Daoy (cell line): ENCODE measurements at places on chromosomes 7 and 10. TPM values are rescaled to one million over a fixed set of nuclear protein-coding genes. Genes with fewer than 3 reads are reported as not detected.

- DNase-seq: no peak
Measured at GRCh38 chr7:67725423-67725822, 728.8 kb downstream of the TYW1 start.

Gene C10orf143
- 0.03 and 0.46 TPM in 2 replicates for total RNA-seq

GRCh38 chr7:18689551-18689950, 194.0 kb downstream of the HDAC9 start:
- DNase-seq: no peak

- DNase-seq: no peak
Measured at GRCh38 chr7:44280636-44280992, 44.8 kb downstream of the CAMK2B start.

Gene GHITM
- 171 and 179 TPM in 2 replicates for total RNA-seq

Gene BAMBI
- 31.5 and 39.2 TPM in 2 replicates for total RNA-seq

GRCh38 chr10:48576501-48576900, 28.4 kb downstream of the ARHGAP22 start:
- no peak for DNase-seq

- no peak for DNase-seq
Measured at GRCh38 chr10:71850021-71850742, 869 bp downstream of the PSAP start.

Gene SYCE1
- total RNA-seq: 0.80 TPM in 1 of 2 replicates, not detected in the other

Gene MINPP1
- 34.6 and 42.7 TPM in 2 replicates for total RNA-seq

Gene SPAM1
- total RNA-seq: not detected in 2 replicates

GRCh38 chr10:26448292-26448691, 10.2 kb downstream of the APBB1IP start:
- no peak for DNase-seq

Gene MBLAC1
- total RNA-seq: 6.3 and 8.1 TPM in 2 replicates

Gene CCL24
- total RNA-seq: not detected in 2 replicates

Gene CPVL
- 35.4 and 40.5 TPM in 2 replicates for total RNA-seq
